ENCODE measurements at places on chromosomes 3 and 15.

DNA sequence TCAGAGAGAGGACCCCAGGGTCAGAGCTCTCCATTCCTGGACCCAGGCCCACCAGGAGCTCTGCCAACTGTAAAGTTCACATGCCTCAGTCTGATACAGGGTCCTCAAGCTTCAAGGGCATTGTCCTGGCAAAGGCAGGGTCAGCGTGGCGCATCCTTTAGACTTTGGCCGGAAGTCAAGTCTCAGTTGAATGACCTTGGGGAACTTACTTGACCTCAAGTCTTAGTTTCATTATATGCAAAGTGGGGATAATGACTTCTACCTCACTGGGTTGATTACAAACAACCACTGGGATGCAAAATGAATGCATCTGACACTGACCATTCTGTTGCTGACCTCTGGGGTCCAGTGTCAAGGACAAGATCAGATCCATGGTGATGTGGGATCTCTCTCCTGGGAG lies 70.6 kb upstream of the CTSH start:
- H3K4me3 ChIP-seq, result no peak overlapping the region
- no peaks in the 10 kb centered on the region for H3K4me1 ChIP-seq
- no peaks in the 10 kb centered on the region for H3K36me3 ChIP-seq
- no peak for DNase-seq

- no peaks in the 10 kb centered on the region for H3K36me3 ChIP-seq
- H3K27ac ChIP-seq, result no peak overlapping the region
- DNase-seq, result no peak
- H3K4me1 ChIP-seq, result no peaks in the 10 kb centered on the region
- no peak overlapping the region for H3K4me3 ChIP-seq
Measured at GRCh38 chr3:55183201-55183600, 255.3 kb upstream of the LRTM1 start.

DNA sequence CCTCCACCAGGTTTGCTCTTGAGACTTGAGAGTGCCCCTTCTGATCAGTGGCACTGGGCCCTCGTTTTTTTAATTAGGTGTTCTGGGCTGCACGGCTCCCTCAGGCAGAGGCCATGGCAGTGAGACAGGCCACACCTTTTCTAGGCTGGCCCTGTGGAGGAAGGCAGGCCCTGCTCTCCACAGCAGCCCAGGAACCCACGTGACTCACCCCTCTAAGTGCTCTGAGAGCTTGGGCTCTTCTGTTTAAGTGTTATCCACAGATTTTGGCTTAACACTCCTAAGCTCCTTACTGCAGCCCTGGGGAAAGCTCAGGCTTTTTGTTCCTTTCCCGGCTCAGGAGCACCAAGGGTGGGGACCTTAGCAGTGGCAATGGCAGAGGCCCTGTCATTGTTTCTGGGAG lies 463.2 kb upstream of the GBE1 start:
- no peak overlapping the region for H3K4me3 ChIP-seq
- DNase-seq, result no peak
- no peaks in the 10 kb centered on the region for H3K4me1 ChIP-seq

DNA sequence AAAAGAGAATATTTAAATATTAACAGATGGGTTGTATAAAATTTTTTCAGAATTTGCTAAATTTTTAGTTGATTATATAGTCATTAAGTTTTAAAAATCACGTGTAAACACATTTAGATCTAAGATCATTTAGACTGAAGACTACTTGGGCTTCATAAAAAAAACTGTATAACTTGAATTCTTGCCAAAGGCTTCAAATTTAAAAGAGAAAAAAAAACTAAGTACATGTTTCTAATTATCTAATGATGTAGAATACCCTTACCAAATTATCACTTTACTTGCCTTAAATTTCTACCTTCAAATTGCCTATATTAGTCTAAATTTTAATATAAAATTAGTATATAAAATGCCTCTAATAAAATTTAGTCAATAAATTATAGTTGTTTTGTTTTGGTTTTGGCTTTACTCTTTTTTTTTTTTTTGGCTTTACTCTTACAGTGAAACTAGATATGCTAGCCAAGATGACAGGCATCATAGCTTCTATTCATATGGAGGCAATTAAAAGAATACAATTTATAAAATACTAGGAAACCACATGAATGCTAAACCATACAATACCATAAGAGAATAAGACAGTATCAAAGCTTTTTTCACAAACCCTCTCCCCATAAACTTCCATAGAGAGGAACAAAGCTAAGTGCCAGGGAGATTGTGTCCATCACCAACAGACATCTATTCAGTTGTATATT lies 183.1 kb upstream of the KCNMB2 start:
- no peaks in the 10 kb centered on the region for H3K4me1 ChIP-seq
- no peak overlapping the region for H3K27ac ChIP-seq
- no peak overlapping the region for H3K4me3 ChIP-seq
- no peaks in the 10 kb centered on the region for H3K36me3 ChIP-seq
- DNase-seq, result no peak

GRCh38 chr15:99566157-99566897 lies 543 bp downstream of the MEF2A start:
- peaks cover 3% of the 10 kb centered on the region for H3K4me1 ChIP-seq
- H3K27ac ChIP-seq, result peak overlapping the region; percentile 93
- no peaks in the 10 kb centered on the region for H3K27me3 ChIP-seq
- H3K36me3 ChIP-seq, result no peaks in the 10 kb centered on the region
- H3K4me3 ChIP-seq, result peak overlapping the region; percentile 83
- DNase-seq, result peak; percentile 26

- no peaks in the 10 kb centered on the region for H3K27me3 ChIP-seq
- no peak for DNase-seq
- H3K4me3 ChIP-seq, result no peak overlapping the region
- H3K4me1 ChIP-seq, result no peaks in the 10 kb centered on the region
- no peaks in the 10 kb centered on the region for H3K36me3 ChIP-seq
Measured at GRCh38 chr15:81176291-81176893, 20.3 kb upstream of the IL16 start.

- H3K4me1 ChIP-seq, result no peaks in the 10 kb centered on the region
- no peaks in the 10 kb centered on the region for H3K27me3 ChIP-seq
- DNase-seq, result no peak
- H3K4me3 ChIP-seq, result no peak overlapping the region
- no peaks in the 10 kb centered on the region for H3K36me3 ChIP-seq
Measured at GRCh38 chr3:197155046-197155445, 125.4 kb upstream of the MELTF start.

DNA sequence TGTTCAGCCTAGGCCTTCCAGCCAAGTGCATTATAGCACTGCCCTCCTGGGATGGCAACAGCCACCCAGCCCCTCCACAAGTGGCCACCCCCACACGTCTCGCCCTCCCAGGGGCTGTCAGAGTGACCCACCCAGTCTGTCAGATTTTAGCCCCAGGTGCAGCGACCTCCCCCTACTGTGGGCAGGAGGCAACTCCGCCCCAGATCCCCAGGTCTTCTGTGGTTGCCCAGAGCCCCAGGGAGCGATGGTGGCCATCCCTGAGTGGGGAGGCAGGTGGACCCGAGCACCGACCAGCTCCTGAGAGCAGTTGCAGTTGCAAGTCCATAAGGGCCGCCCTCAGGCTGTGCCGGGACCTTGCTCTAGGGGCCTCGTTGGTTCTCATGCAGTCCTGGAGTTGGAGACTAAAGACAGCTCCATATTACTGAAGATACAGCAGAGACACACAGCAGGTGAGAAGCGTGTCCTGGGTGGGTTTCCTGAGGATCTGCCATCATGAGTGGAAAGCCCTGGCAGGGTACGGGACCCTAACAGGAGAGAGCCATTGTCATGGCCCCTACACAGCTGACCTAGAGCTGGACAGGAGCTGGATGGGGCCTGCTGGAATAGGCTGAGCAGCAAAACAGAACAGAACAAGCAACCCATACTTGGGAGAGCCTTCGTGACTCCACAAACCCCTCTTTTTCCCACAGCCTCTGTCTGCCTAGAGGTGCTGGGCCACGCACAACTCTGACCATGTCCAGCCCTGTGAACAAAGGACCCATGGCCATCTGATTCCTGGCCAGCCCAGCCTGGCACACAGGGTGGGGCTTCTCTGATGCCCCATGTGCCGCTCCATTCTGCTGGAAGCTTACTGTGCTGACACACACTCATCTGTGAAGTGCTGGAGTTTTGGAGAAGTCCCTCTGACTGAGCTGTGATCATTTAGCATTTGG lies 110.3 kb upstream of the ALDH1A3 start:
- H3K4me3 ChIP-seq, result no peak overlapping the region
- no peaks in the 10 kb centered on the region for H3K36me3 ChIP-seq
- no peak for DNase-seq
- H3K4me1 ChIP-seq, result no peaks in the 10 kb centered on the region
- H3K27ac ChIP-seq, result no peak overlapping the region

- DNase-seq, result peak; percentile 100
- no peaks in the 10 kb centered on the region for H3K27me3 ChIP-seq
- H3K4me3 ChIP-seq, result no peak overlapping the region
- H3K27ac ChIP-seq, result peak overlapping the region; percentile 80
Measured at GRCh38 chr3:58049143-58049785, 41.0 kb downstream of the FLNB start.

- H3K4me1 ChIP-seq, result no peaks in the 10 kb centered on the region
- DNase-seq, result peak; percentile 18
- no peaks in the 10 kb centered on the region for H3K36me3 ChIP-seq
- H3K27me3 ChIP-seq, result no peaks in the 10 kb centered on the region
- H3K27ac ChIP-seq, result no peak overlapping the region
Measured at GRCh38 chr3:133460809-133461208, 61.0 kb downstream of the BFSP2 start.

- H3K4me3 ChIP-seq, result no peak overlapping the region
- no peaks in the 10 kb centered on the region for H3K27me3 ChIP-seq
- H3K27ac ChIP-seq, result no peak overlapping the region
- H3K4me1 ChIP-seq, result no peaks in the 10 kb centered on the region
Measured at GRCh38 chr3:18355832-18356231, 69.3 kb downstream of the SATB1 start.

DNA sequence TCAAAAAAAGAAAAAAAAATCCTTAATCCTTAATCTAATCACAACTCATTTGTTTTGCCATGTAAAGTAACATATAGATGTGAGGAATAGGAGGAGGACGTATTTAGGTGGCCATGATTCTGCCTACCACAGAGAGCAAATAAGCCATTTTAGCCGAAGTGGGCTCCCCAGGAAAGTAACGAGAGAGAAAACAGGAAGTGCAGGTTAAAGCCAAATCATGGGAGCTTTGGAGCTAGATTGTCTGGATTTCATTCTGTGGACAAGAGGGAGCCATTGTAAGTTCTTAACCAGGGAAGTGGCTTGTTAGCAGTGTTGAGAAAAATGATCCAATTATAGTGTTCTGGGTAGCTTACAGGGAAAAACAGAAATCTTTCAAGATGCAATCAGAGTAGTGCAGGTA lies 9.4 kb downstream of the TMOD2 start:
- no peak overlapping the region for H3K4me3 ChIP-seq
- no peaks in the 10 kb centered on the region for H3K27me3 ChIP-seq
- no peaks in the 10 kb centered on the region for H3K4me1 ChIP-seq

- H3K4me1 ChIP-seq, result no peaks in the 10 kb centered on the region
- no peaks in the 10 kb centered on the region for H3K27me3 ChIP-seq
- H3K36me3 ChIP-seq, result no peaks in the 10 kb centered on the region
- H3K4me3 ChIP-seq, result no peak overlapping the region
- no peak overlapping the region for H3K27ac ChIP-seq
Measured at GRCh38 chr3:57434041-57434440, 110.1 kb downstream of the DNAH12 start.

DNA sequence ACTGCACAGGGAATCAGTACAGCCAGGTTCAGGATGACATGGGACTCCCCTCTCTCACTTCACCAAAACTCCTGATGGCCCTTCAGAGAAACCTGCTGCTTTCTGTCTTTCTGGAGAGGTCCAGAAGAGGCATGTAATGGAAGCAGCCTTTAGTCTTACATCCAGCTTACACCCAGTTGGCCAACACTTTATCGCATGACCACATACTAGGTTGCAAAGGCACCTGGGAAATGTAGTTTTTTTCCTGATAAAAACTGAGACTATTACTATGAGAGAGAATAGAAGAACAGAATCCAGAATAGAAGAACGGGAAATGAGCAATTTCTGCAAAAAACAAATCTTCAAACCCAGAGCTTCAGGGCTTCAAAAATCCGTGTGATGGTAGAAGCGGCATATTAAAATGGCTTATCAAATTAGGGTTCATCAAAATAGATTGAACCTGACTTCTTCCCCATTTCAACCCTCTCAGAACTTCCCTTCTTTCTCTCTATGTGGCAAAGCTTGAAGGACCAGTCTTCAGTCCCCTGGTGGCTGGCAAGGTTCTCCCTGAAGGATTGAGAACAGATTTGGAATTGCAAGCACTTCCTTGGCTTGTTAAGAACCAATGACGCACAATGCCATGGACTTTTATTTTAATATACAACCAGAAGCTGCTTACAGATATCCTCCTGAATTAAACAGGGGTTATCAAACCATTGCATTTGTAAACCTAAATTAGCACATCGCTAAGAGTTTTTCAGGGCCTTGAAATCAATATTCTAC lies 34.4 kb downstream of the CORO2B start:
- H3K4me3 ChIP-seq, result no peak overlapping the region

GRCh38 chr3:161082063-161082462 lies 23.1 kb downstream of the B3GALNT1 start:
- no peak overlapping the region for H3K4me3 ChIP-seq
- H3K36me3 ChIP-seq, result no peaks in the 10 kb centered on the region
- no peak for DNase-seq
- H3K27ac ChIP-seq, result no peak overlapping the region

- no peaks in the 10 kb centered on the region for H3K27me3 ChIP-seq
- no peaks in the 10 kb centered on the region for H3K4me1 ChIP-seq
- no peak overlapping the region for H3K4me3 ChIP-seq
- no peak overlapping the region for H3K27ac ChIP-seq
- H3K36me3 ChIP-seq, result no peaks in the 10 kb centered on the region
- no peak for DNase-seq
Measured at GRCh38 chr3:101189796-101190195, 130.6 kb downstream of the IMPG2 start.

DNA sequence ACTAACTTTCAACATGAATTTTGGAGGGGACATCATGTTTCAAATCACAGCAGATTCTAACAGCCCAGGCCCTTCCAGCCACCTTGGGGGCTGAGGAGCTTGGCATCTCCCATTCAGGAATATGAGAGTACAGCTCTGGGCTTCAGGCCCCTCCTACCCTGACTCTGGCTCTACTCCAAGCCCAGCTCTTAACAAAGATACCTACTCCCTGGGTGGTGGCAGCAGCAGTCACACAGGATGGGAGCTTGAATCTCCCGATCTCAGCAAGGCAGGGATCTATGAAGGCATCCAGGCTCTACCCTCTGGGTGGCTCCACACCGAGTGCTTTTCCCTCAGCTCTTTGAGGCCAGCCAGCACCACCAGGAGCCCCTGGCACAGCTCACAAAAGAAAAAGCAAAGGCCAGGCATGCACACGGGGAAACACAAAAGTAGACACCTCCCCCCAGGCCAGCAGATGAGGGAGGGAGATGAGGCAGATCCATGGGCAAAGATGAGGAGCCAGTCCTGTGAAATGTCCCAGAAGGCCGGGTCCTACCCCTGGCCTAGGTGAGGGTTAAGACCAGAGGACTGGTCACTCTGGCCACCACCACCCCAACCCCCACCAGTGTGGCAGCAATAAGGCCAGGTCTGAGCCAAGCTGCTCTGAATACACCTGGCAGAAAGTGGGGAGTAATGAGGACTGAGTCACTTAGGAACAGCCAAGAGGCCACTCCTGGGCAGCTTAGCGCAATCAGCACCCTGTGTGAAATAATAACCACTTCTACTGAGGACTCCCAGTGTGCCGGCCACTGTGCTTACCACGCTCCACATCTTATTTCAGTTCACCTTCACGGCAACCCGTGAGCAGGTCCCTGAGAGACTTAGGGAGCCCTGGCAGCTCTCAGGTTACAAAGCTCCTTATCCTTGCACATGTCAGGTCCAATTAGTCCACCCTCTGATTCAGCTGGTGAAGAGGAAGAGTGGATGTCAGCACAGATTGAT lies 24.3 kb downstream of the PLA2G4F start:
- peak; percentile 25 for DNase-seq

- no peak overlapping the region for H3K4me3 ChIP-seq
- H3K36me3 ChIP-seq, result no peaks in the 10 kb centered on the region
- no peaks in the 10 kb centered on the region for H3K27me3 ChIP-seq
- no peaks in the 10 kb centered on the region for H3K4me1 ChIP-seq
Measured at GRCh38 chr3:59133311-59133710, 83.5 kb upstream of the CFAP20DC start.

All from mesendoderm (in vitro differentiated cells).